ENCODE measurements at places on chromosomes 6 and 20.
A peak's percentile ranks its signal among the peaks of the same experiment; 100 is the strongest.

DNA sequence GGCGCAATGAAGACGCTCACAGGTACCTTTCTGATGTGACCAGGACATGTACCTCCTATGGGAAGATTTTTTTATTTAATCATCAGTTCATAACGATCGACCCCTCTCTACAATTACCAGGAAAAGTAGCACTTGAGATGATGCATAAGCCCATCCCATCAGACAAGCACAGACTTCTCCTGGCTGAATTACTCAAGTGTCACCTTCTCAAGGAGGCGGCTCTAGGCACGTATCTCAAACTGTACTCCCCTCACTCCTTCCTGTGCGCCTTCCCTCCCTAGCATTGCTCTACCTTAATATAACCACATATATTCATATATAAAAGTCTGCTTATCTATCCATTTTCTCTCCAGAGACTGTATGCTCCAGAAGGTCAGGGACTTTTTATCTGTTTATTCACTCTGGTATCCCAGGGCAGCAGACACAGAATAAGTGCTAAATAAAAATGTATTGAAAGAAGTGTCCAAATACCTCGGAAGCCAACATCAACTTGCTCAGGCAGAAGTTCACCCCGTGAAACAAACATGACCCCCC lies 71.5 kb downstream of the CNKSR3 start:
- no peak for DNase-seq

GRCh38 chr6:71533939-71534379 lies 245.3 kb downstream of the OGFRL1 start:
- no peak for DNase-seq

- DNase-seq: no peak
These were observed 474.0 kb upstream of the GJE1 start for GRCh38 chr6:141658696-141659095.

GRCh38 chr6:113909224-113909856 lies 52.2 kb downstream of the MARCKS start:
- DNase-seq: peak; percentile 60

- no peak for DNase-seq
These were observed 23.8 kb upstream of the ELOVL4 start for GRCh38 chr6:79971193-79971592.

GRCh38 chr20:11180186-11180585 lies 506.4 kb upstream of the JAG1 start:
- DNase-seq: no peak

DNA sequence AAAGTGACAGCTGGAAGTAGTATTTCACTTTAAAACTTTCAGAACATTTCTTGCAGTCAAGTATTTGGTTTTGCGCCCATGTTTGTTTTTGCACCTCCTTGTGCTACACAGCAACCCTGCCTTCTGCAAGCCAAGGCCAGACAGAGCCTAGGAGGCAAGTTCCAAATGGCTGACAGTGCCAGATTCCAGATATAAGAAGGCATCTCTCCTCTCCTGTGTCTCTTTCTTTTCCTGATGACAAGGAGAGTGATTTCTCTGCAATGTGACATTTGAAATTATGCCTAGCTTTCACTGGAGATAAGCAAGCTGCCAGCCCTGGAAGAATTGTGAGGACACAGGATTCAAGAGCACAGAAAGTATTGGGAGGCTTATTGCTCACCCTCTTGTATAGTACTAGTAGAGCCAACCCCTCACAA lies 149.1 kb upstream of the TENT5A start:
- no peak for DNase-seq

DNA sequence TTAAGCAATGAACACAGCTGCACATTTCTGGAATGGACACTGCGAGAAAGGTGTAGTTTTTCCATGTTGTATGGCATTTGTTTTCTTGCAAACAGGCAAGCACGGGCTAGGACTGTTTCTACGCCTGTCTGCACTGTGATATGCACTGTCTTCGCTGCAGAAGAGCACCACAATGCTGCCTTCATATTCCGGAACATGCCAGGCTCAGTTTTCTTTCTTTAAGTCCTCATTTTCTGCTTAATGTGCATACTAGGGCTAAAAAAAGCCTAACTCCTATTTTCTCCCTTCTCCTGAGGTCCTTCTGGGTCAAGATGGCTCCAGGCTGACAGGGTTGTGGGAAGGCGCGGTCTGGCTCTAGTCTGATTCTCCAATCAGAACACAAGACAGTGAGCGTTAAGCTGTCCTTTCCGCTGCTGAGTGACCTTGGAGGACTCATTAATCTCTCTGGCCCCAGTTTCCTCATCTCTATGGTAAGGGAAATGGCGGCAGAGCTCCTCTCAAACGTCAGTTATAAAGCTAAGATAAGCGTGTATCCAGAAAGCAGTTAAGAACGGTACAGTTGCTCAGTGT lies 379.9 kb downstream of the C6orf118 start:
- no peak for DNase-seq

GRCh38 chr6:46453216-46453615 lies 38.0 kb downstream of the RCAN2 start:
- DNase-seq: no peak

DNA sequence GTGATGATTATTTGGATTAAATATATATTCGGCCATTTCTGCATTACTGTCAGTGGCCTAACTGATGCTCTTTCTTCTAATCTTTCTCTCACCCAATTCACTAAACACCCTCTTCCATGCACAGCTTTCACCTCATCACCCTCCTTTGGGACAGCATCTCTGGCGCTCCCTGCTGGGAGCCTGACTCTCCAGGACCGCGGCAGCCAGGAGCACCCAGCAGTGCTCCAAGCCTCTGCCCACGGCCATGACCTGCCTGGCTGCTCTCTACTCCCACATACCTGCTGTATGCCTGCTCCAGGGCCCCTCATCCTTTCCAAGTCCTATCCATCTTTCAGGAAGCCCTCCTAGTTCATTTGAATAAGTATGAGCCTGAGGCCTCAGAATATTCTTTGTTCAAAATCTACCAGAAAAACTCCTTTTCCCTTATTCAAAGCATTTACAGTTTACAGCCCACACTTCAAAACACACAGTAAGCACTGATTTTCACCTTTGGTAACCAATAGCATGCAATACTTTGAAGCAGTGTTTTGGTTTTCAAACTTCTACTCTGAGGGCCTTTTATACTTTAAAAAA lies 15.2 kb downstream of the CTCFL start:
- peak; percentile 75 for DNase-seq

DNA sequence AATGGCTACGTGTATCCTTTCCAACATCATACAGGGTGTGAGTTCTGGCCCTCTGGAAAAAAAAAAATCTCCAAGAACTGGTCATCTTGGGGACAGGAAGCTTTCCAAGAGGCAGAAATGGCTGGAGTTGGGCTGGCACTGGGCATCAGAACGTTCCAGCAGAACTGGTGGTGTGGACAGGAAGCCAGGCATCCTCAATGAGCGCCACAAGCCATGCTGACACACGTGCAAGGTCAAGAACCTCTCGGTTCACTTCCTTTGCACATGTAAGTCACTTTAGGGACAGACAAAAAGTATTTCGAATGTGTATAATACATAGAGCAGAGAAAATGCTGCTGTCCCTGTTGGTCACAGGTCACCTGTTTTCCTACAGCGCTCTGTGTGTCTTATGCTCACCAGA lies 27.4 kb upstream of the RIN2 start:
- no peak for DNase-seq

- peak; percentile 59 for DNase-seq
These were observed 37.6 kb upstream of the LYRM2 start for GRCh38 chr6:89675949-89676748.

DNA sequence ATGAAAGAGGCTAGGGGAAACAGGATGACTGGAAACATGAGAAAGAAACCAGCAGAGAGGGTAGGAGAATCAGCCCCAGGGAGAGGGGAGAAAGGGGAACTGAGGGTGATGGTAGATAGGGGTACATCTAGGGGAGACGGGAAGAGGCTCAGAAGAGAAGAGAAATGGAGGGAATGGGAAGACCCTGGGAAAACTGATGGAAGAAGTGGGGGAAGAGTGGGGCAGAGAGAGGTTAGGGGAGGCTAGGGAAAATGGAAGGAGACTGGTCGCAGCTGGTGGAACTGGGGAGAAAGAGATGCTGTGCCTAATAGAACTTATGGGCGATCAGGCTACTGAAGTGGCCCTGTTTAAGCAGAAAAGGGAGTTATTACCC lies 548 bp downstream of the PROCR start:
- DNase-seq: no peak

- DNase-seq: no peak
These were observed 535.0 kb downstream of the RFPL4B start for GRCh38 chr6:112881828-112882780.

DNA sequence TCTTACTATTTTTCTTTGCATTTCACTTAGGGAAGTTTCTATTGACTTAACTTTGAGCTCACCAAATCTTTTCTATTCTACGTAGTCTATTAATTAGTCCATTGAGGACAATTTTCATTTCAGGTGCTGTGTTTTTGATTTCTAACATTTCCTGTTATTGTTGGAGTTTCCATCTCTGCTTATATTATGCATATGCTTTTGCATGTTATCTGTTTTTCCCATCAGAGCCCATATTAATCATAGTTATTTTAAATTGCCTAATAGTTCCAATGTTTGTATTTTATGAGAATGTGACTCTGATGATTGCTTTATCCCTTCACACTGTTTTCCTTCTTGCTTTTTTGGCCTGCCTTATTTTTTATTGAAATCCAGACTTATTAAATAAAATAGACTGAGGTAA lies 414.5 kb upstream of the OPRM1 start:
- DNase-seq: no peak

DNA sequence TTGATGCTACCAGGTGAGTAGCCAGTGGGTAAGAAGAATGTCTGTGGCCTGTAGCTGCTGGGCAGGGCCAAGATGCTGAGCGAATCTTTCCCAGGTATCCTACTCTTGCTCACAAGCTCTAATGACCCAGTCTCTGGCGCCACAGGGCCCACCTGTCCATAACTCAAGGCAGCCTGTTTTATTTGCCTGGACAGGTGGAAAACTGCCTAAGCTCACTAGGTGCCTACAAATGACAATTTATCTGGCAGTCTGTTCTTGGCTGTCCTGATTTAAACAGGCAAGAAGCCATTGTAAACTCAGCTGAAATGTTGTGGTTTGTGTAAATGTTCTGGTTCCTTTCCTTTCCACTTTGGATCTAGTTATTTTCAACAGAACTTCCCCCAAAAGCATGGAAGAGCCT lies 113.3 kb downstream of the TCP11 start:
- DNase-seq: no peak

DNA sequence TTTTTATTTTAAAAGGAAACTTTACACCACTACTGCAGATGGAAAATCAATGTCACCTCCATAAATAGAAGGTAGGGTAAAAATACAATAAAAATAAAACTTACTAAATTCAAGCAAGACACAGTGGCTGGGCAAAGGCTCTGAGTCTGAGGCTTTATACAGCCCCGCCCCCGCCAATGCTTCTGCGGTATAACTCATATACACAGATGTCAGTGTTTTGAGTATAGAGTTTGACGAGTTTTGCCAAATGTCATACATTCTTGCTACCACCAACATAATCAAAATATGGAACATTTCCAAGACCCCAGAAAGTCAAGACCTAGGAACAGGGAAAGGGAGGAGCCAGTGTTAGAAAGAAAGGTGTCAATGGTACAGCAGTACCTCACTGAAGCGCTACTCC lies 12.8 kb downstream of the NFATC2 start:
- no peak for DNase-seq

- no peak for DNase-seq
These were observed 300.2 kb upstream of the SYNCRIP start for GRCh38 chr6:85942844-85943243.

- no peak for DNase-seq
These were observed 5.1 kb upstream of the MBOAT1 start for GRCh38 chr6:20217324-20217855.

- no peak for DNase-seq
These were observed 53.3 kb upstream of the EYS start for GRCh38 chr6:65760285-65760684.

- DNase-seq: no peak
These were observed 123.9 kb upstream of the BACH2 start for GRCh38 chr6:90420500-90420899.

- DNase-seq: no peak
These were observed 189.5 kb upstream of the GMDS start for GRCh38 chr6:2434912-2435311.

DNA sequence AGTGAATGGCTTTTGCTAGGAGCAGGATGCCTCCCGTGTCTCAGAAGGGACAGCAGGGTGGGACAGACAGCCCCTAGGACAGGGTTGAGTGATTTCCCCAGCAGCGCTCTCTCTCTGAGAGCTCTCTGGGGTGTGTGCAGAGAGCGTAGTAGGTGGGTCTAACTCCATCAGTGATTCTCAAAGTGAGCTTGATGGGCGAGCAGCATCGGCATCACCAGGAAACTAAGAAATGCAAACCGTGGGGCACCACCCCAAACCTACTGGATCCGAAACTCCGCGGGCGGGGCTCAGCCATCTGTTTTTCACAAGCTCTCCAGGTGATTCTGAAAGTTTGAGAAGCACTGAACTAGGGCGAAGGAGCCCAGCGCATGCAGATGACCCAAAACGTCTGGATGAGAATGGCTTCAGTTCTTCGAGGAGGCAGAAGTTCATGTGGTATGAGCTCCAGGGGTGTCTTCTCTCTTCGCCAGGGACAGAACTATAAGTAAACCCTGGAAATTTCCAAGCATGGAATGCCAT lies 119.6 kb upstream of the RNF24 start:
- DNase-seq: no peak

GRCh38 chr6:35240838-35241801 lies 18.4 kb upstream of the ZNF76 start:
- peak; percentile 88 for DNase-seq

DNA sequence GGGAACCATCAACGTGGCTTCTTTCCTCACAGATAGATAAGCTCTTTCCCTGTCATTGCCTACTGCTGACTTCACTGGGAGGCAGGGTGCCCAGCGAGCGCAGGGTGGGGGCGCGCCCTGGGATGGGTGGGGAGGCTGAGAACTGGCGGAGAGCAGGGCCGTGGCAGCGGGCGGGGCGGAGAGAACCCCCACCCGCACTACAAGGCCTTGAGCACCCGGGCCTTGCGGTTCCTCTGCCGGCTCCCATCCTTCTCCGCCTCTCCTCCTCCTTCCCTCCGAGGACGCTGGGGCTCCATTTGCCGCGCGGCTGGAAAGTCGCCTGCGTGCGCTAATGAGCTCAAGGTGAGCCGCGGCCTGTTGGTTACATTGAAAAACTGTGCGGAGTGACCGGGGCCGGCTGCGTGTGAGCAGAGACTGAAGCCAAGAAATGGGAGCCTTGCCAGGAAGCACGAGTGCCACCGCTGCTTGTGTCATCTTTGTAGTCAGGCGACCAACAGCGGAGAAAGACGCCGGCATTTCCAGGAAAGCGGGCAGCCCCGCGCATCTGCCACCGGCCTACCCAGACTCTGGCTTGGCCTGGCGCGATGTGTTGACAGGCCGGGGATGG lies 963.5 kb upstream of the SLC35B3 start:
- DNase-seq: peak; percentile 21

- no peak for DNase-seq
These were observed 15.6 kb upstream of the RIPK1 start for GRCh38 chr6:3052481-3053230.

- DNase-seq: no peak
These were observed 8.7 kb downstream of the UNC93A start for GRCh38 chr6:167299641-167300308.

GRCh38 chr20:63164484-63165355 lies 51.2 kb downstream of the YTHDF1 start:
- DNase-seq: no peak

- DNase-seq: no peak
These were observed 324.9 kb upstream of the CITED2 start for GRCh38 chr6:139699335-139699734.

- DNase-seq: no peak
These were observed 1355.9 kb downstream of the GRIK2 start for GRCh38 chr6:102749210-102749971.

All from D341Med (cell line).